ENCODE measurements at places on chromosomes 6 and 20.

GRCh38 chr20:35767683-35768481 lies 3.9 kb upstream of the PHF20 start:
- no peak for DNase-seq

DNA sequence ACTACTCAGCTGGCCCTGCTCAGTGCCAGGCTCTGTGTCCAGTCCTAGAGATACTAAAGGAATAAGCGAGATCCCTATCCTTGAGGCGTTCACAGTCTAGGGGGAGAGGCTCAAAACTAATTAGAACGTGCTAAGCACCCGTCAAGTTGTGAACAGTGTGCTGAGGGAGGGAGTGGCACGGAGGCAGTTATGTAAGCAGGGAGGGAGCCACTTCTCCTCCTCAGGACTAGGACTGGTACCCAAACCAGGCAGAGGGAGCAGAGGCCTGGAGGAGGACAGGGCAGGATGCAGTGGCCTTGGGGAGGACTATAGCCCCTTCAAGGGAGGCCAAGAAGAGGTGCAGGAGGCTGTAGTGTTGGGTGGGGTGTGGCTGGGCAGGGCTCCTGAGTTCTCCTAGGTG lies 39.6 kb upstream of the VSTM2L start:
- DNase-seq = no peak

- peak; percentile 28 for DNase-seq
These were observed 14.3 kb upstream of the FAM135A start for GRCh38 chr6:70398783-70399728.

DNA sequence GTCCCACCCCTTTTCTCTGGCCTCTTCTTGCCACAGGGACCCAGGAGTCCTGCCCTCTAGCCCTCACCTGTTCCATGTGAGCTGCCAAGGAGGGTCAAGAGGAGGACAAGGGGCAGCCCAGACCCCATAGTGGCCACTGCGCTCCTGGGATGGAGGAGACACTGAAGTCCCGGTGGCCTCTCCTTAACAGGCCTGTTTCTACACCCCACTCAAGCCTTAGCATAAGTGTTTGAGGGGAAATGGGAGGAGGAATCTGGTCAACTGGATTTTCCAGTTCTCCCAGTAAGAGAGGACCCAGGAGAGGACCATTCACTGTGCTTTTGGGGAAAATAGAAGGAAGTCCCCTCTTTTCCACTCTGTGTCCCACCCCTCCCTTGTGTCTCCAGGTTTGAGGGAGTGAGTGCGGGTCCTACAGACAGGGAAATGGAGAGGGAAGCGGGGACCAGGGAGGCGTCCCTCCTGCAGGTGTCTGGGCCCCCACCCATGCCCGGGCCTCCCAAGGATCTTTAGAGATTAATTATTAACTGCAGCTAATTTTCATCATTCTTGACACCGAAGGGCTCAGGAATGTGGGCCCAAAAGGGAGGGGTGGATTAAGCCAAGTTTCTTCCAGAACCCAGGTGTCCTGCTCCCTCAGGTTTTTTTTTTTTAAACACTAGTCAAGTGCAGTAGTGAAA lies at the start of gene SFTA2:
TSS of gene SFTA2 (minus strand) at position 202 of the 677 bp plus-strand sequence. CDS start at position 128, 74 bp downstream.
- DNase-seq = no peak

DNA sequence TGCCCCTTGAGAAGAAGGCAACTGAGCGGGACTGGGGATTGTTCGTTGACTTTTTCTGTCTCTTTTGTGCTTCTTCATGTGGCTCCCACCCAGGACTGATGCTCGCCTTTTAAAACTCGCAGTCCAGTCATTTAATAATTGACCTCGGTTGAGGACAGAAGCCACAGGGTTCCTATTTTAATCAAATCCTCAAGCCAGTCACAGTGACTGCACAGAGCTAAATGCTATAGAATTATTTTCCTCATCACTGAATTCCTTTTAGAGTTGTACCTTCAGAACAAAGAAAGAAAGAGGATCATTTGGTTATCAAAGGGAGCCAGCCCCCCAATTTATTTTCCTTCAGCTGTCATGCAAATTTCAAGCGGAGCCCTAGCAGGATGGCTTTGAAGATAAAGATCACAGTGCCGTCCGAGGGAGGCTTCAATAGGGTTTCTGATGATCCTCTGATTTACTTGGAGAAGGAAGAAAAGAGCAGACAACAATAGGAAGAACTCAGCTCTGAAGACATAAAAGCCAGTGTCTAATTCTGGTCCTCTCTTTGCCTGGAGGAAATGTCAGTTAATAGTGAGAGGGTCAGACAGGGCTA lies 186.6 kb downstream of the DOK5 start:
- DNase-seq = no peak

- DNase-seq = no peak
These were observed 90.4 kb upstream of the MCHR2 start for GRCh38 chr6:100084316-100084990.

Data from NCI-H2171 treated with DMSO at 0.1 percent for 48 hours (cell line).